Urinary bladder (tissue), 4 donors: ENCODE measurements at places on chromosomes 1 and 21. TPM values are rescaled to one million over a fixed set of nuclear protein-coding genes. Genes with fewer than 3 reads are reported as not detected.

S100A7A gene
- polyA plus RNA-seq = not detected

ETV3L gene
- not detected for polyA plus RNA-seq

GRCh38 chr1:56719171-56719570, 74.1 kb downstream of the PRKAA2 start:
- no peak for DNase-seq

GRCh38 chr1:65423884-65424572, 3.6 kb downstream of the LEPR start:
- DNase-seq = no peak

SLC27A3 gene
- 41.0 TPM for polyA plus RNA-seq

AMY1C gene
- not detected for polyA plus RNA-seq

TMEM200B gene
- 40.7 TPM for polyA plus RNA-seq

DNA sequence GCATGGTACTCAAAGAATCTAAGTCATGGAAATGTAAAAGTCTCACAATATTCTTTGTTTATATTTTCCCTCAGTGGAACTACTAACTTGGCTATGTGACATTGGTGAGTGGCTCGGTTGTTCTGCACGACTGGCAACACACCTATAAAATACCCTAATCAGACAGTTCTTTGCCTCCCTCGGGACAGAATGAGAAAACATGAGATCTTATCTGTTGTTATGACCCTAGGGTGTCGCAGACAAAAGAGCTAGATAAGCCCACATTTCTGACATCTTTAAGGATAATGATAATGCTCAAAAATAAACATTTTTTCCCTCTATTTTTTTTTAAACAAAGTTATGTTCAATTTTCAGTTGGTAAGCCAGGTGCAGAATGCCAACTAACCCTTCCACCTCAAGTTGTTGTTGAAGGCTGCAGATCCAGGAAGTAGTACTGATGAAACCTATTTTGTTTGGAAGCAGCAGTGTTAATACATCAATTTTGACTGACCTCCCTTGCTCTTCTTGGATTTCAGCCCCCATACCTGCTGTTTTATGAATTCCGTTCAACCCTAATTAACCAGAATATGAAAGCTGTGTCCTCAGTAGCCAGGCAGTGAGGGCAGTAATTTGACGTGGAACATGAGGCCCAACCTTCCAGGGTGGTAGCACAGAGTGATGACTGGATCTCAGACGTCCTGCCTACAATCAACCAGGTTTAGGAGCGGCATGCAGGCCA, 108.7 kb upstream of the DUSP10 start:
- no peak for DNase-seq

- DNase-seq = no peak
Observed at GRCh38 chr1:114499478-114499877, 11.5 kb downstream of the TRIM33 start.

DNA sequence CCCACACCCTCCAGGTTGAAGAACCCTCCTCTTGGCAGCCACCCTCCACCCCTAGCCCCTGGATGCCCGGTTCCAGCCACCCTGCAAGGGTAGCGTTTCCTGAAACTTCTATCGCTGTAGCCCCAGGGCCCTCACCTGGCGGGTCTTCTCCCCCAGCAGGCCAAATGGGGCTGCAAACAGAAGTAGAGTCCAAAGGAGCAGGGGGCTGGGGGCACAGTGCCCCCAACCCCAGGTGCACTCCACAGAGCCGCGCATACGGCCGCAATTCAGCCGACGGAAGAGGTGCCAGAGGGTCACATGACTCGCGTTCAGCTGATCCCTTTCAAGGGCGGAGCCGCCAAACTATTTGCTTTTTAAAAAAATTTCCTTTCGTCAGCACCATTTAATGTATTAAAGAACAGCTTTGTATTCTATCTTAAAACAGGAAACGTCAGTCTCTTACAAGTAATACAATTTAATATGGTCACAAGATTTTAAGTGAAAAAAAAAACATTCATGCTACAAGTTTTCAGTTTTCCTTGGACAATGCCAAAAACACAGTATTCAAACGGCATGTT, at the start of gene GLMP:
Gene GLMP, minus strand, starts transcription at position 289 of the 557 bp plus-strand sequence. Its CDS starts 34 bp downstream, at position 255.
- no peak for DNase-seq

DNA sequence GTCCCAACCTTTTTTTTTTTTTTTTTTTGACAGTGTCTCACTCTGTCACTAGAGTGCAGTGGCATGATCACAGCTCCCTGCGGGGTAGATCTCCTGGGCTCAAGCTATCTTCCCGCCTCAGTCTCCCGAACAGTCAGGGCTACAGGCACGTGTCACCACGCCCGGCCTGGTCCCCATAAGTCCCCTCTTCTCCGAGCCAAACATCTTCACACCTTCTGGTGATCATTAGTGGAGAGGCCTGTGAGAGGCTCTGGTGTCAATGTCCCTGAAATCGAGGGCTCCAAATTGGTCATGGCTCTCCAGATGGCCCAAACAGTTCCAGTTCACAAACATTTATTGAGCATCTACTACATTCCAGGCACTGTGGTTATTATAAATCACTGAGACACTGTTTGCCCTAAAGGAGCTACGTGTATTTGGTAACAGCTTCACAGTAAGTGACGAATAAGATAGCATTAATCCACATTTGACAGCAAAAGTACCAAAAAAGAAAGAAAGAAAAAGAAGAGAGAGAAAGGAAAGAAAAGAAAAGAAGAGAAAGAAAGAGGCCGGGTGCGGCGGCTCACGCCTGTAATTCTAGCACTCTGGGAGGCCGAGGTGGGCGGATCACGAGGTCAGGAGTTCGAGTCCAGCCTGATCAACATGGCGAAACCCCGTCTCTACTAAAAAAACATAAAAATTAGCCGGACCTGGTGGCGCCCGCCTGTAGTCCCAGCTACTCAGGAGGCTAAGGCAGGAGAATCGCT, 867 bp upstream of the TIMM17A start:
- DNase-seq = no peak

DNA sequence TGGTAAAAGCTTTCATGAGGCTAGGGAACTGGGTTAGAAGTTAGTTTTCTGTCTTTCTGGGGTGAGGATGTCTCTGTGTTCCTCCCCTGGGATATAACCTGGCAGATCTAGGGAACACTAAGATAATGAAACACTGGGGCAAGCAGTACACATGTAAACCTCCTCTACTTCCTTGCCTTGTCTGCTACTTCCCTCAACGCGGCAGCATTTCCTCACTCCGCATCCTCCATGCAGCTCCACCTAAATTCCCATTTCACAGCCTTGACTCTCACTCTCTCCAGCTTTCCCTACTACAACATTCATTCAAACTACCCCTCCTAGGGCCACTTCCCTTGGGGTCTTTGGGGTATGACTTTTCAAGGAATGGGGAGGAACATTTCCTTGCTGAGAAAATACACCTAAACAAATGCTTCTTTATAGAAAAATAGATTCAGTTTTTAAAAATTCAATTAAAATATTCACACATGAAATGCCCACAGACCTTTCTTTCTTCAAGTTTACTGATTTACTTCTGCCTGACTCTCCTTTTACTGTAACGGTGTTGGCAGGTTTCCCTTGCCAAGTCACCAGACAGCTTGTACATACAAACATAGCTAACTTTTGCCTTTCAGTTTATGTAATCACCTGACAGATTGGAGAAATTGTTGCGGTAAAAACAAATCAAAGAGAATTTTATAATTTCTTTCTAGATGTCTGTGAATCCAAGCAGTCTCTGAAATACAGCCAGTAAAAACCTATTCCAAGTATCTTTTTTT, 90.1 kb downstream of the TNFSF18 start:
- DNase-seq = no peak

DNA sequence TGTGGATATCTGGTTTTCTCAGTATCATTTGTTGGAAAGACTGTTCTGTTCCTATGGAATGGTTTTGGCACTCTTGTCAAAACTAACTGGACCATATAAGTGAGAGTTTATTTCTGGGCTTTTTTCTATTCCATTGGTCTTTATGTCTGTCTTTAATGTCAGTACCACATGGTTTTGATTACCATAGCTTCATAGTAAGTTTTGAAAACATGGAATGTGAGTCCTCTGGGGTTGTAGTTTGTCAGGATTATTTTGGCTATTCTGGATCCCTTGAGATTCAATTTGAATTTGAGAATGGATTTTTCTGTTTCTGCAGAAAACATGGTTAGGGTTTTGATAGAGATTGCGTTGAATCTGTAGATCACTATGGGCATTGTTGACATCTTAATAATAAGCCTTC, 107.9 kb downstream of the ZFYVE9 start:
- DNase-seq = no peak

SLC35A3 gene
- 13.7 TPM for polyA plus RNA-seq

SMIM1 gene
- polyA plus RNA-seq = 7.7 TPM

- DNase-seq = peak; percentile 13
Observed at GRCh38 chr1:99756598-99756997, 9.8 kb downstream of the FRRS1 start.

DNA sequence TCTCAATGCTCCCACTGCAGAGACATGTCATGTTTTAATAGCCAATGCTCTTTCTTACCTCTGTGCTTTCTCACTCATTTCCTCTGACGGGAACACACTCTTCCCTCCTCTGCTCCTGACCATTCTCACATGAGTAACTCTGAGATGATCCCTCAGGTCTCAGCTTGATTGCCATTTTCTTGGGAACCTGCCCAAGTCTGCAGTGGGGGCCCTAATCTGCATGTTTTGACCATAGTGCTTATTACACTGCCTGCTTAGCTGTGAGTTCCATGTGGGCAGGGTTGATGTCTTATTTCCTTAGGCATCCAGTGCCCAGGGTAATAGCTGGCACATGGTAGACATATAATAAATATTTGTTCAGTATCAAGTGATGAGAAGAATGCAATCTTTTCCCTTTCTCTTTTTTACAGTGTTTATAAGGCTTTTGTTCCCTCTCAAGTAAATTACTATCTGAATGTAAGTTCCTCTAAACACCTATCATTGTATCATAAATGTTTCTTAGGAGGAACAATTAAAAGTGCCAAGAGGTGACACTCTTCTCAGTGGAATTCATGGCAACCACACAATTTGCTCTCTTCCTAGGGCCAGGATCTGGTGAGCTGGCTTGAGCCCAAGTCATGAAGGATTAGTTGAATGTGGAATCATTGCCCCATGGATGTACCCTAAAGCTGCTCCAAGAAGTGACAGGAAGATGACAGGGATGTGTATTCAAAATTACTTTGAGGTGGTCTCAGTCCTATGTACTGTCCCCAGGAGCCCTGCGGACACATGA, 485.4 kb upstream of the USP24 start:
- no peak for DNase-seq

GRCh38 chr1:24118410-24119242, 6.7 kb upstream of the MYOM3 start:
- no peak for DNase-seq

- no peak for DNase-seq
Observed at GRCh38 chr1:231186356-231187115, 24.7 kb downstream of the TRIM67 start.

- DNase-seq = no peak
Observed at GRCh38 chr1:248913933-248914332, 7.9 kb downstream of the PGBD2 start.

IQCC gene
- polyA plus RNA-seq = 1.8 TPM

CD101 gene
- 1.3 TPM for polyA plus RNA-seq

- no peak for DNase-seq
Observed at GRCh38 chr21:40165773-40166070, 298.5 kb downstream of the PCP4 start.

DNA sequence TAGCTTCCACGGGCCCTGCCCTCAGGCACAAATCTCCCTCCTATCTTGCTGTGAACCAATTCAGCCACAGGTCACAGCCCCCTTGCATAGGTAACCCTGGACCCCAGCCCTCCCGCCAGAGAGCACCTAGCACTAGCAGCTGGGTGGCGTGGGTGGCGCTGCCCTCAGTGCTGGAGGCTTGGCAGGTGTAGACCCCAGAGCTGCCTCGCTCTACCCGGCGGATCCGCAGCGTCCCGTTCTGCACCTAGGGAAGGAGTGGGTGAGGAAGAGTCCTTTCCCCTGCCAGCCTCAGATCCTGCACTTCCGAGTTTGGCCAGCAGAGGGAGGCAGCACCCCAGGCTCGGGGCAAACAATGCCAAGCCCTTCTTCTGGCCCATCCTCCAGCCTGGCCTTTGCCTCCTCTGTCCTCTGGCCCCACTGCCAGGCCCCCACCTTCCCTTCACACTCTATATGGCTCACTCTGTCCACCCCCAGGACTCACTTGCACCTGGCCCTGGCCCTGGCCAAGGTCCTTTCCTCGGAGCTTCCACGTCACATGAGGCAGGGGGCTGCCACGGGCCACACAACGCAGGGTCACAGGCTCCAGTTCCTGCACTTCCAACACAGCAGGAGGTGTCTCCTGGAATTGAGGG, 9.0 kb downstream of the IGSF9 start:
- no peak for DNase-seq

DNA sequence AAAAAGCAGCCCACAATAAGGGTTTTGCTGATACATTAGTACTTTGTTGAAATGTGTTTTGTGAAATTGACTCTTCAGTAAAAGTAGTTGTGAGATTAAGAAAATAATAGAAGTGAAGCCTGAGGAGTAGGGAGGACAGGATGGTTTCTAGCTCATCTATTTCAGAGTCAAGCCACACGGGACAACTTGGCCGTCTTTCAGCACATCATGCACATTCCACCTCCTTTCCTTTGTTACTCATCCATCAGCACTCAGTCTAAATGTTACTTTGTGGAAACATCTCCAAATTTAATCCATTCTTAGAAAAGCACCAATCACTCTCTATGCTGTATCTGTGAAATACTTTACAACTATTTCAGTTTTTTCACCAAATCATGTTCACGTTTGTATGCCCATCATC, 223.3 kb downstream of the FGGY start:
- no peak for DNase-seq

GRCh38 chr1:62437273-62437940, 558 bp downstream of the USP1 start:
- no peak for DNase-seq

IGSF21 gene
- polyA plus RNA-seq = 8.2 TPM

PTAFR gene
- polyA plus RNA-seq = 5.3 TPM

PERM1 gene
- polyA plus RNA-seq = 0.73 TPM

GNAI3 gene
- 5.1 TPM for polyA plus RNA-seq

DNA sequence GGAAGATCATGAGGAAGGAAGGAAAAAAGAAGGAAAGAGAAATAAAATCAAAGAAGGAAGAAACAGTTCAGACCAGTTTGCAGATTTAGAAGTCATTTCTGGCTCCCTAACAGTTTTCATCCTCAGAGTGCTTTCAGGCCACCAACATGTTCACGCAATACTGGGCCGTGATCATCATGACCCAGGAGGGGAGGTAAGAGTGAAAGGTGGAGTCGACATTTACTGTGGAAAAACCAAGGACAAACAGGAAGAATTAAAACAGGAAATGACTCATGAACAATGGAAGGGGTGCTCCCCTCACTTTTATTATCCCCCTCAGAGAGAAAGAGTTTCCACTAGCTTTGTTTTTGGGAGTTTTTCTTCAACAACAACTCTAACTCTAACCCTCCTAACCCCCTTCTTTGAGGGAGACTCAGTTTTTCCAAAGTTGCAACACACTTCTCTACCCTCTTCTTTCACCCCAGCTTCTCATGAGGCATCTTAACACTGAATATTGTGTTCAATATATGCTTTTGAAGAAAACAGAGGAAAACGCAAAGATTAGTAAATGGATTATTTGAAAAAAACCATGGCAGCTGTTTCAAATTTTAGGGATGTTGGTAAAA, 60.4 kb downstream of the VANGL2 start:
- DNase-seq = no peak

FAM177B gene
- 0.41 TPM for polyA plus RNA-seq
